ENCODE measurements at places on chromosomes 6 and 20. TPM values are rescaled to one million over a fixed set of nuclear protein-coding genes. Genes with fewer than 3 reads are reported as not detected.

DNA sequence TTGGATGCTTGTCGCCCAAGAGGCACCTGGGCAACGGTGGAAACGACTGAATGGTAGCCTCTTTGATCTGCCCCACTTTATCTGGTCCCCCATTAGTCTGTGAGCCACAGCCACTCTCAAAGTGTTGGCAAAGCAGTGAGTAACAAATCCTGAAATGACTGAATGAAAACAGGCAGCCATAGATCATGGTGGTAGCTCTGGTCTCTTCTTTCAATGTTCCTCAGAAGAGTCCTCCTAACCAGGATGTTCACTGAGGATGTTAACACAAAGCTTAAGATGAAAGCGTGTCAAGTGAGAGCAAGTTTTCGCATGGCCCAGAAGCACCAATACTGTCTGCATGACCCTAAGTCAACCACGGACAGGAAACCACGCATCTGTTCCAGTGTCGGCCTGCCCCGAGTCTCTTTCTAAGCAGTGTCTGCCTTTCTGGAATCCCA, 107.3 kb downstream of the IRF4 start:
- no peak for DNase-seq

Gene KHDRBS2
- not detected for polyA plus RNA-seq

- no peak for DNase-seq
Observed at GRCh38 chr6:35969646-35970045, 48.7 kb upstream of the SRPK1 start.

- DNase-seq = no peak
Observed at GRCh38 chr20:52682237-52682636, 289.9 kb upstream of the TSHZ2 start.

Gene FAM209B
- 0.58 TPM for polyA plus RNA-seq

GRCh38 chr6:134480593-134480992, 162.7 kb upstream of the SGK1 start:
- no peak for DNase-seq

DNA sequence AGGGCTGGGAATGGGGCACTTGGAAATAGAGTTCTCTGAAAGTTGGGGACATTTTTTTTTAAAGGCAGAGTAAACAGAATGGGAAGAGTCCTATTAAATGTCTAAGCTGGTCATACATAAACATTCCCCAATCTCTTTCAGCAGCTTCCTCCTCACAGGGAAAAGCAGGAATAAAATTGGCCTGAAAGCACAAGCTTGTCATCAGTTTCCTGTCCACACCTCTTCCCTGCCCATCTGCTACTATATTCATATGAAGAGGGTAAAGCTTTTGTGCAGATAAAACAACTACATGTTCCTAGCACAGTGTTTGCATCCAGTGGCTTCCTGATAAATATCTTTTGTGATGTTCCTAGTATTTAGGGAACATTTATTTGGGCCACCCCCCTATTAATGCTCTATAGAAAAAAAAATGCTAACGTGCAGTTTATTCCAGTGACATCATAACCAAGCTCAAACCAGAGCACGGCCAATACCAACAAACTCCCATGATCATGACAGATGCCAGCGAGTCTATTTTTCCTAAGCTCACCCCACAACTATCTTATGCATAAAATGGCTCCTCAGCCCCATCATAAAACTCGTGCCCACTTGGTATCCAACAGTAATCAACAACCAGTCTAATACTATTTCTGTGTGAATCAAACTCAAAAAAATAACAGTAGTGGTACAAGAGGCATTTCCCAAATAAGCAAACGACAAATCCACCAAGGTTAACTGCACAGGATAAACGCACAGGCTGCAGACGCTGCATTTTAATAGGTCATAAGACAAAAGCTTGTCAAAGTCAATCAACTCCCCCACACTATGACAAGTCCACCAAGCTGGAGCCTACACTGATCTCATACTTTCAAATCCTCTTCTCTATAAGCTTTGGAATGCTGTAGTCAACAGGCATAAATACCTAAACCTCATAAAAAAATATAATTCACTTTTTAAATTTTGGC, 95.3 kb downstream of the EPB41L2 start:
- DNase-seq = no peak

Gene DEFB128
- polyA plus RNA-seq = not detected

- DNase-seq = no peak
Observed at GRCh38 chr6:36715469-36715868, 17.8 kb downstream of the RAB44 start.

Gene OARD1
- polyA plus RNA-seq = 56.7 TPM

GRCh38 chr6:144055121-144055931, 40.0 kb downstream of the SF3B5 start:
- DNase-seq = peak; percentile 72

- no peak for DNase-seq
Observed at GRCh38 chr6:35216412-35216732, 2.6 kb downstream of the SCUBE3 start.

Gene PRSS16
- 3.3 TPM for polyA plus RNA-seq

- no peak for DNase-seq
Observed at GRCh38 chr6:149925253-149925973, 2.5 kb upstream of the RAET1G start.

Gene RALGAPA2
- polyA plus RNA-seq = 9.3 TPM

GRCh38 chr6:96075826-96076225, 60.1 kb downstream of the FUT9 start:
- no peak for DNase-seq

DNA sequence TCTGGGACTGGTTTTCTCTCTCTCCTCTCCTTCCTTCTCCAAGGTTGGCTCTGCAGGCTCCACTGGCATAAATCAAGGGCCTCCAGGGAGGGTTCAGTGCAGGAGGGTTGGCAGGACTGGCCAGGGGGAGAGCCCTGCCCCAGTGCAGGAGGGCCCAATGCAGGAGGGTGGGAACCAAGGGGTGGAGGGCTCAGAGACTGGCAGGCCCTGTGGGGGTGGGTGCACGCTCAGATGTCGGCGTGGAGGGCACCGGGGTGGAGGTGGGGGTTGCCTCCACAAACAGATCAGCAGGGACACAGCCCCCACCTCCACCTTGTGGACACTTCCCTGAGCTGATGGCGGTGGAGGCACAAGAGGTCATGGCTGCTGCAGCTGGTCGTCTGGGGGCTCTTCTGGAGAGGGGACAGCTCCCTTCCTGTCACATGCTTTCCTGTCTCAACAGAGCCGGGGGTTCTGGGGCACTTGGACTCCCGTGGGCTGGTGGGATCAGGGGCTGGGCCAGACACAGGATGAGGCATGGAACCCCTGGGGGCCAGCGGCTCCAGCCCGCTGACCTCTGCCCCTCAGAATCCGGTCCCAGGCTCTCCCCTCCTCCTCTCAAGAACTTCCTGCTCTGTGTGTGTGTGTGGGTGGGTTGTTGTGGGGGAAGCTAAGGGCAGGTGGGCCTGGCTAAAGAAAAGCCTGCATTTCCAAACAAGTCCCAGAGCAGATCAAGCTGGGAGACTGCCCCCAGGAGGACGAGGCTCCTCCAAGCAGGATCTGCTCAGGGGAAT, 2.7 kb upstream of the ABHD16B start:
- DNase-seq = no peak

DNA sequence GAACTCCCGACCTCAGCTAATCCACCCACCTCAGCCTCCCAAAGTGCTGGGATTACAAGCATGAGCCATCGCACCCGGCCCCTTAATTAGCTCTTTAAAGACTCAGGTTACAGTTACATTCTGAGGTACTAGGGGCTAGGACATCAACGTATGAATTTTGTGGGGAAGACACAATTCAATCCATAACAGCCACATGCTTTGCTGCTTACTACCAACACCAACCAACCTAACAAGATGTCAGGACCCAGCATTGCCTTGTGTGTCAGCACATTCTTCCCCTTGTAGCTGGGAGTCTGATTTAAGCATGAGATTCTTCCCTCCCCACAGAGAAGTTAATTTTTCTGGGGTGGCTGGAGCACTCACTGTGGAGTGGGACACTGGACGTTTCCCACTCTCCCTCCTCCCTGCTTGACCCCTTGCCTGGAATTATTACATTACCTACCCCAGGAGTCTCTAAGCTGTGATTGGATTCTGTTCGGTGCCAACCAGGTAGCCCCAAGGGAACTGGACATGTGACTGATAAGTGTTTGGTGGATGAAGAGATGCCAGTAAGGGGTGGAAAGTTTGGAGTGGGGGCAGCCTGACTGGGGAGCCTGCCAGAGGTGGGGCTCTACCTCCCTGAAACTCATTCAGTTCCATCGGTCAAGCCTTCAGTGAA, 5.6 kb upstream of the PXMP4 start:
- DNase-seq = no peak

Gene MAPK13
- 29.1 TPM for polyA plus RNA-seq

- DNase-seq = no peak
Observed at GRCh38 chr6:31175971-31176370, 5.5 kb upstream of the POU5F1 start.

Gene MUCL3
- not detected for polyA plus RNA-seq

DNA sequence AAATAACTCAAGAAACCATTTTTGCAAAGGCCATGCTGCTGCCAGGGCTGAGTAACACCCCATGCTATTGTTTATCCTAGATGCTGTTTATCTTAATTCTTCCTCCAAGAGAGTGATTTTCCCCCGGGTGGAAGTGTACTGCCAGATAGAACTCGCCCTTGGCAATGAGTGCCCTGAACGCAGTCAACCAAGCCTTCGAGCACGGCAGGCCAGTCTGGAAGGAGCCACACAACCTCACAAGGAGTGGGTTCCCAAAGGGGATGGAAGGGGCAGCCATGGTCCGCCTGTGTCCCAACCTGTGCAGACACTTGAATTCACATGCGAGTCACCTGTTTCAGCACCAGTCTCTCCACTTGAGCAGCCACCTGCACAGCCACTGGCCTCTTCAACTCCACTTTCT, 31.9 kb downstream of the PNPLA1 start:
- DNase-seq = no peak

- no peak for DNase-seq
Observed at GRCh38 chr20:39516964-39517363, 554.8 kb downstream of the DHX35 start.

Gene FAM209A
- polyA plus RNA-seq = 1.0 TPM

DNA sequence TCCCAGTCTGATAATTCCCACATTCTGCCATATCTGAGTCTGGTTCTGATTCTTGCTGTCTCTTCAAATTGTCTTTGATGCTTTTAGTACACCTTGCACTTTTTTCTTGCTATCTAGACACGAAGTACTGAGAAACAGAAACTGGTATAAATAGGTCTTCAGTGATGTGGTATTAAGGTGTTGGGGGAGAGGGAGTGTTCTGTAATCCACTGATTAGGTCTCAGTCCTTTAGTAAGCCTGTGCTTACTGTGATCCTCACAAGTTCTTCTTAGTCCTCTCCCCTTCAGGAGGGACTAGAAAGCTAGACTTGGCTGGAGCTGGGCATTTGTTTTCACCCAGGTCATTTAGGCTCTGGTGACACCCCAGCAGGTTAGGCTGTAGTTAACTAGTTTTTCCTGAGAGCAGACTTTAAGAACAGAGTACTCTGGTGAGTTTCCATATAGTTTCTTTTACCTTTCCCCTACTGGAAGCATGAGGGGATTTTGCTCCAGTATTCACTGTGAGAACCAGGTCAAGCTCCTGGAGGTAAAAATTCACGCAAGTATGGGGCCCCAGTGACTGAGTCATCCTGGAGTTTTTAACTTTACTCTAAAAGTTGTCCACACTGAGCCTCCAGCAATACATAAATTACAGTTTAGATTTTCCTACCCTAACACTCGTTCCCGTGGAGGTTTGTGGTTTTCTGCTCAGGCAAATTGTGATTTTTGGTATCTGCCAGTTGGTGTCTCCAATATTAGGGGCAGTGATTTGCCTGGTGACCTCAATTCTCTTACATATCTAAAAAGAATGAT, 154.6 kb downstream of the CDKAL1 start:
- no peak for DNase-seq

GRCh38 chr6:47075168-47075567, 33.0 kb upstream of the ADGRF1 start:
- no peak for DNase-seq

- no peak for DNase-seq
Observed at GRCh38 chr6:100753421-100753820, 127.7 kb downstream of the ASCC3 start.

DNA sequence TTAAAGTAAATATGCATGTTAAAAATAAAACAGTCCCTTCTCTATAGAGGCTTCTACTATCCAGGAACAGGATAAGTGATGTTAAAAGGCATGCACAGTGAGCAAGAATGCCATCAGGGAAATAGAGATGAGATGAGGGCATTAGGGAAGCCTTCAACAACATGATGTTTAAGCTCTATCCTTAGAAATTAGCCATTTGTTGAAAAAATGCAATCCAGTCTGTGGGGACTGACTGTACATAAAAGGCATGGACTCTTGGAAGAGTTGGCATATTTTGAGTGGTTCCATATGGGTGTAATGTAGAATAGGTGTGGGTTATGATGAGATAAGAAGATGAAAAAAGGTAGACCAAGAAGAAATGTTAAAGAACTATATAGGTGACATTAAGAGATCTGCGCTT, 5.8 kb downstream of the KIAA0319 start:
- DNase-seq = no peak

GRCh38 chr6:4067673-4068072, 11.3 kb downstream of the FAM217A start:
- no peak for DNase-seq

- DNase-seq = no peak
Observed at GRCh38 chr6:122704066-122704465, 75.5 kb upstream of the FABP7 start.

DNA sequence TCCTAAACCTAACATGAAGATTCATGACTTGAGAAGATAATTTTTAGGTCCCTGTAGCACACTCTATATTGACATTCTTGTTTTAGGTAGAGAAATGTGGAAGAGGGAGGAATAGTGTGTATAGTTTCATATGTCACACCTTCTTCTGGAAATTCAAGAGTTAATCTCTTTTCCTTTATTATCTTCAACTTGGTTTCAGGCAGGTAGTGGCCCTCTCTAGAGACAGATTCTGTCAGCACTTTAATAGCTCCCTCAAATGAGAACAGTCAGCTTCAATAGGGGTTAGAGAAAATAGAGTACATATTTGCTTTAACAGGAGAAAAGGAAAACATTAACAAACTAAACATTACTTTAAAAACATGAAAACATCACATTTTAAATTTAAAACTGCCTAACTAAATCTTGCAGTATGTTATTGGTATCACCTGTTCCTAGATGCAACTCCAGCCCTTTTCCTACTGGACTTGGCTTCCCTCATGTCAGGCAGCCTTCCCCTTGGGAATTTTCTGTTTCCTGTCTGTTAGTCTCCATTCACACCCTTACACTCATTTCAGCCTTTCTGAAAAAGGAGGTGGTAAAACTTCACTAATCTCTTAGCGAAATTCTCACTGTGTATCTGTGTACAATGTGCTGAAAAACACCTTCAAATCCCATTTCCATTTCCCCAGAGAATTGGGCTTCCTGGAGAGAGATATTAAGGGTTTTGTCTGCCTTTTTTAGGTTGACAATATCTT, 192.3 kb upstream of the RNF217 start:
- no peak for DNase-seq

Gene KIF25
- not detected for polyA plus RNA-seq

Gene TSBP1
- polyA plus RNA-seq = not detected

DNA sequence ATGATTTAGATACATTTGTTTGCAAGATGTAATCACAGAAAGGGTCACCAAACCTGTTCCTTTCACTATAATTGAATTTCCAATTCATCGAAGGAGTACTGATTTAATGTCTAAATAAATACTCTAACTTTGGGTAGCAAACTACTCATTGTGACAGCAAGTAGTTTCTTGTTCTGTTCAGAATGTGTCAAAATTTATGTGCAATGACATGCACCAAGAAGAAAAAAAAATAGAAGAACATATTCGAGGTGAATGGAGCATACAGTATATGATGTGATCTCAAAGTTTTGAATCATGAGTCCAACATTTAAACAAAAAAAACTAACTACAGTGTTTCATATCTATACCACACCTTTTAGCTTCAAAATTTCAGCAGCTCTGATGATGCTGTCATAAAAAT, 583.6 kb upstream of the MMS22L start:
- no peak for DNase-seq

Gene MEP1A
- polyA plus RNA-seq = not detected

Gene OR2J3
- polyA plus RNA-seq = not detected

- DNase-seq = no peak
Observed at GRCh38 chr6:31952890-31953289, 5.9 kb downstream of the NELFE start.
